ENCODE measurements at places on chromosomes 7 and 10.
A peak's percentile ranks its signal among the peaks of the same experiment; 100 is the strongest.

- DNase-seq: no peak
Measured at GRCh38 chr7:19560111-19560883, 148.5 kb downstream of the POLR1F start.

DNA sequence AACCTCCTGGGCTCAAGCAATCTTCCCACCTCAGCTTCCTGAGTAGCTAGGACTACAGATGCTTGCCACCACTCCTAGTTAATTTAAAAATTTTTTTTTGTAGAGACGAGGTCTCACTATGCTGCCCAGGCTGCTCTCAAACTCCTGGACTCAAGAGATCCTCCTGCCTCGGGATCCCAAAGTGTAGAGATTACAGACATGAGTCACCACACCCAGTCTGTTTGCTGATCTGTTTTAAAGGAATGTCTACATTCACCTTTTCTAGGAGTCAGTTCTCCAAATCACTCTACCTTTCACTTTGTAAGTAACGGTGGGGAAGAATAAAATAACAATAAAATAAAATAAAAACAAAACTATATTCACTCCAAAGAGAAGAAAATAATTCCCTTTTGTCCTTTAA lies 86.6 kb upstream of the AGBL3 start:
- DNase-seq: no peak

- no peak for DNase-seq
Measured at GRCh38 chr10:126570621-126571602, 99.6 kb downstream of the C10orf90 start.

DNA sequence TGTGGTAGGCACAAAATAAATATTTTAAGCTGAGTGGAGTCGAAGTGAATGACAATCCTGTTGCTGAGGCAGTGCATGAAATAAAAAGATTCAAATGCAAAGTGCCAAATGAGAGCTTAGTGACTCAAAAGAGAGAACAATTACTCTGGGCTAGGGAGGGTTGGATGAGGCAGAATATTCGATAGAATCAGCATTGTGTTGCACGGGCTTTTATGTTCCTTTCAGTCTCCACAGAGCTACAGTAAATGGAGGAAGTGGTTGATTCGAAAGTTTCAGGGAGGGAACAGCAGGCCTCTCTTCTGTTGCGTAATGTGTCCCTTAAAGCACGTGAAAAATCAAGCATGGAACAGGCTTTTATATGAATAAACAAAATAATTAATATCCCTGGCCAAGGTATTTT lies 599.3 kb upstream of the CELF2 start:
- DNase-seq: no peak

- DNase-seq: no peak
Measured at GRCh38 chr7:151128716-151129115, 38.8 kb downstream of the GBX1 start.

DNA sequence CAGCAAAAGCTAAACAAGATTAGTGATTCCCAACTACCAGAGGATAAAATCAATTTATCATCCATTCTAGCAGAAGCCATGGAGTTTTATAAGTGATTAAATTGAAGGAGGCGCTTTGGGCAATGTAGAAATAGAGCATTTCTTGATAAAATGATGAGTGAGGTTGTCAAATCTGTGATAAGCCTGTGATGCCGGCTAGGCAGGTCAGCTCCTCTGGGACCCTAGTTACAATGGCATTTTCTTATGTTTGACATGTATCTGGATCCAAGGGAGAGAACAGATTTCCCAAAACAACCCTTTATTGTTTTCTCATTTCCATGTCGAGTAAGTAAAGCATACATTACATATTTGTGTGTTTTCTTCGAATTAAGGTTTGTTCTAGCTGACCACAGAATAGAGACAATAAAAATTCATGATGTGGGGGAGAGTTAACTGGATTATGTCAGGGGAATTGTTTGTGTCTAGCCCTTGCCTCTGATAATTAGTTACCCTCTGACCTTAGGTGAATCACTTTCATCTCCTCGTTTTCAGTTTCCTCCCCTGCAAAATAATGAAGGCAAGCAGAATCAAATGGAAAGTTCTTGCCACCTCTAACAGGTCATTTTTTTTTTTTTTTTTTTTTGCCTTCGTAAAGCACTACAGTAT lies 378.5 kb downstream of the CNTNAP2 start:
- DNase-seq: no peak

DNA sequence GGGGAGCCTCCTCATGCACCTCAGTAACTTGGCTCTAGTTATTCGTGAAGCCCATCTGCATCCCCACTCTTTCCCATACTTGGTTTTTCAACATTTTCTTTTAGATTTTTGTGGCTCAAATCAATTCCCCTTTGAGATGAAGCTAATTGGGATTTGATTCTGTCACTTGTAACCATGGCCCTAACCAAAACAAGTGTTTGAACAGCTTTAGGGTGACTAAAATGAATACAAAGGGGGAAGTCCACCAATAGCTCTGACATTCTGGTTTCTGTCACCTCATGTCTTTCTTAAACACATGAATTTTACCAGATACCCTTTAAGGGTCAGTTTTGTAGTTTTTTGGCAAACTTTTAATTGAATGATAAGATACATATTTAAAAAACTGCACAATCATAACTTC lies 87.0 kb downstream of the PCGF5 start:
- no peak for DNase-seq

- DNase-seq: no peak
Measured at GRCh38 chr10:76155961-76156360, 724.5 kb downstream of the LRMDA start.

DNA sequence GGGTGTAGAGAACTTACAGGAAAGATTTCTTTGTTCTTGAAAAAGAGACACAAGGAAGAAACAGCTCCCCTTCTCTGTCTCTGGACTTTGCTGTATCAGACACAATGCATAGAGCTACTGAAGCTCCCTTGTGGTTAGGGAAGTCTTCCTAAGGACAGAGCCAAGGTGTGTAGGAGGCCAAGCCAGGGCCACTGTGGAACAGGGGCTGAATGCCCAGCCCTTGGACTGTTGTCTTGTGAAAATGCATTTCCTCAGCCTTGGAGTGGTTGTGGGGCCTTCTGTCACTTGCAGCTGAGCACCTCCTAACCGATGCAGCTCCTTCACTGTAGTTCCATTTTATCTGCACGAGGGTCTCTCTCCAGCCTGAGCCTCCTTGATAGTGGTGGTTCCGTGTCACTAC lies 353.4 kb downstream of the CCSER2 start:
- no peak for DNase-seq

DNA sequence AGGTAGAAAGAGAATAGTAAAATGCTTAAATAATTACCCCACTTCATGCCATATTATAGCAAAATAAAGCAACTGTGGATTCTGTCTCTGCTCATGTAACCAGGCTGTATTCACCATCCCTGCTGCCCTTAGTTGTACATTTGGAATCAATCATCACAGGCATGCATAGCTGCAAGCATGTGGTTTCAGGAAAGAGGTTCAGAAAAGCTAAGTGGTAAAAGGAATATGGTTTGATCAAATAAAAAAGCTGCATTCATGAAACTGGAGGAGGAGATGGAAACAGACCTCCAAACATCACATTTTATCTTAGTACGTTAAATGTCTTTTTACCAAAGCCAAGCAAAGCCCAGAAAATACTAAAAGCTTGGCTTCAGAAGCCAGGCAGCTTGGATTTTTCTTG lies 81.3 kb downstream of the ADAM22 start:
- DNase-seq: no peak

DNA sequence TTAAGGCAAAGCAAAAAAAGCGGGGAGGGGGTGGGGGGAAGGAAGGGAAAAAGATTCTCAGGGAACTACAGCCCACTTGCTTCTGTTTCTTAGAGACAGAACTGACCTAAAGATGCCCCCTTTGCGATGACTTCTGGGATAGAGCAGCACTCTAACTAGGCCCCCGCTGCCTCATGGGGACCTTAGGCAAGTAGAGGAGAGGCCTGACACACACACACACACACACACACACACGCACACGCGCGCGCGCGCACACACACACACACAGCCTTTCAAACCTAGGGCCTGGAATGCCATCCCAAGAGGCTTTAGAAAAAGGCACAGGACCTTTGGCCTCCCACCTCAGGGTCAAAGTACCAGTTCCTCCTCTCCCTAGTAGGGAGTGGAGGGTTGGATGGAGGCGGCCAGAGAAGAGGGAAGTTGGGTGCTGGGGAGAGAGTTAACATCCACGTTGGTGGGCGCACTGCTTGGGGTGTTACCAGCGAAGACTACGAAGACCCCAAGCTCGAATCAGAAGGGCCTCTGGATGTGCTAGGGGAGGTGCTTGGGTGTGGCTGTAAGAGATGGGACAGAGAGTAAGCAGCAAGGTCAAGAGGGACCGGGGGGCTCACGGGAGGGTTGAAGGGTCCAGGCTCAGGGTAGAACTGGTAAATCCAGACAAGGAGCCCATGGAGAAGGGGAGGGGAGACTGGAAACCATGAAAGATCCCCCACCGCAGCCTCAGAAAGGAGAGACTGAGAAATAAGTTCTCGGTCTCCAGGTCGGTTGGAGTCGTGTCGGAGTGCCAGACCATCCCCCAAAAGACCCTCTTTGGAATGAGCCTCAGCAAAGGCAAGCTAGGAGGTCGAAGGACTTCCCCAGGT lies 1.2 kb upstream of the COL1A2 start:
- peak; percentile 78 for DNase-seq

- DNase-seq: peak; percentile 29
Measured at GRCh38 chr10:18438361-18439126, 212.8 kb downstream of the NSUN6 start.

DNA sequence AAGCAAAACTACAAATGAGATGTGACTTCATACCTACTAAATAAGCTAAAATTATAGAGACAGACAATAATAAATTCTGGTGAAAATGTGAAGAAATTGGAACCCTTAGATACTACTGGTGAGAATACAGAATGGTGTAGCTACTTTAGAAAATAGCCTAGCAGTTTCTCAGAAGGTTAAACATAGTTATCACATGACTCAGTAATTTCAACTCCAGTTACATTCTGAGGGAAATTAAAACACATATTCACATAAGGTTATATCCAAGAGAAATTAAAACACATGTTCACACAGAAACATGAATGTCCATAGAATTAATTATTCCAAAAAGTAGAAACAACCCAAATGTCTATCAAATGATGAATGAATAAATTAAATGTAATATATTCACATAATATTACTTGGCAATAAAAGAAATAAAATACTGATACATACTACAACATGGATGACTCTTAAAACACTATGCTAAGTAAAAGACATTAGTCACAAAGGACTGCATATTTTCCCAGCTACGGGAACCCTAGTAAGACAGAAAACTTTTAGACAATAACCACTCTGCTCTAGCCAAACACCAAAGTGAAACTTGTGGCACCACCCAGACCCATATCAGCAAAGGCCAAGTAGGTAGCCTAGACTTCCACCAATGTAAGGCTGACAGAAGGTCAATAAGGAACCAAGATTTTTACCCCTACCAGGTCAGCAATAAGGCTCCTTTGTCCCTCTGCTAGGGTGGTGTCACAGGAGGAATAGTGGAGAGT lies 25.1 kb downstream of the SLC25A40 start:
- DNase-seq: no peak

GRCh38 chr10:128867210-128867609 lies 599.8 kb upstream of the MGMT start:
- peak; percentile 18 for DNase-seq

DNA sequence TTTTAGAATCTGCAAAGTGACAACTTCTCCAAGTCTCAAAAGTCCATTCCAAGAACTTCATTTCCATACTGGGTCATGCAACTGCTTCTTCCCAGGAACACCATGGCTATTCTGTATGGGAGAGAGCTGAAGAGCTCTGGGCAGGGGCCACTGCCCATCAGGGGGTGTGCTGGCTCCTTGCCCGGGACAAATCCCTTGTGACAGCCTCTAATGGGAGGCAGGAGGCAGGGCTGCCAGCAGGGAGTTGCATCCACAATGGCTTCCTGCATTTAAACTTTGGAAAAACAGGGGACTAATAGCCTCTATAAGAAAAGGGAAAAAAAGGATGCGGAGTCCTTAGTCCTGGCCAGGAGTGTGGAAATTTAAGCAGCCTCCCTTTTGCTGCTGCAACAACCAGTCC lies 18.4 kb upstream of the FRMD4A start:
- no peak for DNase-seq

GRCh38 chr7:40311307-40311706 lies 176.5 kb downstream of the SUGCT start:
- DNase-seq: no peak

- no peak for DNase-seq
Measured at GRCh38 chr7:51077987-51078370, 238.6 kb downstream of the COBL start.

GRCh38 chr7:121547544-121548092 lies 151.5 kb upstream of the FAM3C start:
- DNase-seq: no peak

DNA sequence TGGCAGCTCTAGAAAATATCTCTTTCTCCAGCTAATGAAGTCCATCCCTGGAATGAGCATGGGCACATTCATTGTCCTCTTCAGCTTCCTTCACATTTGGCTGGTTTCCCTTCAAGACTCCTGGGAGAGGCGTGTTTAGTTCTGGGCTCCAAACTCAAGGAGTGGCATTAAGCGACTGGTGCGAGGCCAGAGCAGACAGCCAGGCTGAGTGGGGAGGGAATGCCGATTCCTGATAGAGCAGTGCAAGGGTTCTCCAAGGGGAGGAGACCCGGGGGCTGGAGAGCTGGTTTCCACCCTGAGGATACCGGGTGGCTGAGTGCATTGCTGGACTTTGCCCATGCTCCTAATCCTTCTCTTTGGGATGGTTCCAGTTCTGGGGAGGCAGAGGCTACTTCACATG lies 372.1 kb downstream of the RPS24 start:
- no peak for DNase-seq

DNA sequence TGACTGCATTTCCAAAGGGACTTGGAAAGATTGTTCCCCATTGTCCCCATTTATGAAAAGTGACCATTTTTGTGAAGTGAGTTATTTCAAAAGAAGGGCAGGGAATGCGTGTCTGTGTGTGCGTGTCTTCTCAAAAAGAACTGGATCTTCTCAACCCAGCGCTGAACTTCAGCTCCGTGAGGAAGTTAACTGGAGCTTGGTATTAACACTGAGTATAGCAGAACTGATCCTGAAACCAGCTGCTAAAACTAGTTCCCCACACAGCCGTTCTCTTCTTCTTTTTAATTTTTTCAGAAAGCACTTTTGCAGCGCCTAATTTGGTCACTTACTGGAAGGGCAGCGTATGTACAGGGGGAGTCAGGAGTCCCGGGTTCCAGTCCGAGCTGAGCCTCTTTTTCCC lies 45.8 kb upstream of the PLEKHA1 start:
- no peak for DNase-seq

DNA sequence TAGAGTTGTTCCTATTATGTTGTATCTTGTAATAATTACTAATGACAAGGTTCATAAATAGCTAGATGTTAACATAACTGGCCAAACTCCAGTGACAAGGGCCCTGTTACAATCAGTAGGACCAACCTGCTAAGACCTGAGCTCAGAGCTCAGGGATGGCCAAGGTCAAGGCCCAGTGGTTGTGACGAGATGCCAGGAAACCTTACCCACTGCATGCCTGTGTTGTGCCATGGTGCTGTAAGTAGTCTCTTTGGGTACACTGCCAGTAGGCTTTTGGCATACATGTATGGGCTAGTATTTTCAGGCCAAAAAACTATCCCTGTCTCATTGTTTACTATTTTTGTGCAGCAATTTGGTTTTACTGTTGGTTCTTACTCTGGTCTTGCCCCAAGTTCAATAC lies 7.9 kb upstream of the IDI2 start:
- no peak for DNase-seq

All from ecto neural progenitor cell (in vitro differentiated cells).